ENCODE measurements at places on chromosomes 4 and X.

- DNase-seq: no peak
Observed at GRCh38 chrX:45140812-45141211, 59.9 kb downstream of the DIPK2B start.

- DNase-seq: no peak
Observed at GRCh38 chr4:118390121-118390520, 37.3 kb upstream of the PRSS12 start.

DNA sequence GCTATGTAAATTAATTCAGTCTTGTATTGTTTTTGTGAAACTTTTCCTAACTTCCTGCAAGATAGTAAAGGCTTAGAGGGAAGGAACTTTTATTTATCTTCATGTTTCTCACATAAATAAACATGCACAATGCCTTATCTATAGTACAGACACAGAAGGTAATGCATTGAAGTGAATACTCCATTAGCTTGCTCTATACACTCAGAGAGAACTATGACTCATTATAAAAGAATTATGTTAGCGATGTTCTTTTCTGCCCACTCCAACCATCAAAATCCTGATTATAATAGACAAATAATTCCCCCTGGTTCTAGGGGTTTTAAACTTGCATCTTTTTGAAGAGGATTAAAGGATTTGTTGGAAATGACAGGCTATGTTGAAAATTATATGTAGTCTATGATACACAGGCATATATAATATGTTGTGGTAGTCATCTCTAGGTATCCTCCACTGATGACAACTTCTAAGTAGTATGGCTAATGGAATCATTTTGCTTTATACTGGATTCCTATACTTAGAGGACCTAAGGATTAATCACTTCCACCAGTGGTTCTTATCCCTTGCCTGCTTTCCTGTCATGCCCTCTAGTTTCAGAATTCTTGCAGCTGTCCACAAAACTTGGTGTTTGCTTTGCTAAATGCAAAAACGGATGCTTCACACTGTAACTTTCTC, 115.7 kb downstream of the NDST4 start:
- DNase-seq: no peak

GRCh38 chrX:47143894-47144625, 442 bp downstream of the NDUFB11 start:
- no peak for DNase-seq

- no peak for DNase-seq
Observed at GRCh38 chr4:17771284-17771908, 10.0 kb downstream of the FAM184B start.

GRCh38 chr4:8728536-8729407, 136.2 kb downstream of the CPZ start:
- DNase-seq: no peak

DNA sequence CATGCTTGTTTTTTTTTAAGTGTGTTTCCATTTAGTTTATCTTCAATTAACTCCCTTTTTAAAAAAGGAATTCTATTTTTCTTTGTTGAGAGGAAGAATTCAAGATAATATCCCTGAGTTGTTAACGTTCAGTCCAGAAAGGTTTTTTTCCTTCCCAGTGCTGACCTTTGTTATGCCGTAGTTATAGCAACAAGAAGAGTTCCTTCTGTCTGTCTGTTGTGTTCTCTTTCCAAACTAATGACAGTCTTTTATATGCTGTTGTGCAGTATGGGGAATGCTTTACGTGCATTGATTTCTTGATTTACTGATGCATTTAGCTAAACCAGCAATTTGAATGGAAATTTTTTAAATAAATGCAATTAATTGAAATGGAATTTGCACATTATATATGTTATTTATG, 6.6 kb upstream of the CXXC4 start:
- DNase-seq: no peak

DNA sequence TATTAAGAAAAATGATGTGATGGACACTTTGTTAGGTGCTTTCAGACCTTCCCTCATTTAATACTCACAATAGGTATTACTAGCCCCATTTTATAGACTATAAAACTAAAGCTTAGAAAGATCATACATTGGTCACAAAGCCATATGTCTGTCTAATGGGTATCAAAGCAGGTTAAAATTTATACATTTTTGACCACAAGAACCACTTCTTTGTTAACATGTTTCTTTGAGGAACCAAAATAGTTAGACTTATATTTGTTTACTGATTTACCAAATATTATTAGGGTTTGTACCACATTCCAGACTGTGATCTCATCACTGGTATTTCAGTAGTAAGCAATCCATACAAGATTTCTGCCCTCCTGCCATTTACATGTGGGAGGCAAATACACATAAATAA, 363.3 kb downstream of the NAF1 start:
- no peak for DNase-seq

- no peak for DNase-seq
Observed at GRCh38 chrX:35622601-35623000, 175.5 kb upstream of the MAGEB16 start.

DNA sequence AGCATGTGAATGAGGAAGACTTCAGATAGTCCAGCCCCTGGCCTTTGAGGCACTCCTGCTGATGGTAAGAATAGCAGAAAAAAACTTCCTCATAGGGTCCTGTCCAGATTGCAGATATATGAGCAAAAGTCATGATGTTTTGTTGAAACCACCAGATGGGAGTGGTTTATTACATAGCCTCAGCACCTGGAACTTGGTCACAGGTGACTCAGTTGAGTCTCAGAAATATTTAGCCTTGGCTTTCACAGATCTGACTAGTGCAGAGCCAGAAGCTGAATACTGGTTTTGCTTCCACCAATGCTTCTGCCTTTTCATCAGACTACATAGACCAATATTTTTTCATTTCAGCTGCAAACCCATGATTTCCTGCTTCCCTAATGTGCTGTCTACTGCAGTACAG, 994.9 kb upstream of the SLIT2 start:
- no peak for DNase-seq

GRCh38 chrX:65576160-65576559, 41.6 kb upstream of the LAS1L start:
- no peak for DNase-seq

- no peak for DNase-seq
Observed at GRCh38 chr4:16513876-16514275, 287.6 kb upstream of the TAPT1 start.

DNA sequence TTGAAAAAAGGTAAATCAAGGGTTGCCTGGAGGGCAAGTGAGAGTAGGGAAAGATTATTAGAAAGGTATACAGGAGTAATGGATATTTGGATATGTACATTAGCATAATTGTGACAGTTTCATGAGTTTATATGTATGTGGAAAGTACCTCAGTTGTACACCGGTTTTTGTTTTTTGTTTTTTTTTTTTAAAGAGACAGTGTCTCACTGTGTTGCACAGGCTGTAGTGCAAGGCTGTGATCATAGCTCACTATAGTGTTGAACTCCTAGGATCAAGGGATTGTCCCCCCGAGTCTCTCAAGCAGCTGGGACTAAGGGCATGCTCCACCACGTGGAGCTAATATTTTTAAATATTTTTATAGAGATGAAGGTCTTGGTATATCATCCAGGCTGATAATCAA, 15.3 kb upstream of the HPGD start:
- no peak for DNase-seq

All from stimulated activated CD4-positive, alpha-beta T cell treated with anti-CD3 and anti-CD28 coated beads, Interleukin-12 subunit alpha, Interleukin-12 subunit beta, amount 100 ng/mL, for 48 hours (primary cell).